ENCODE measurements at places on chromosomes 1 and 21.

- DNase-seq = no peak
These were observed 345 bp downstream of the SLX9 start for GRCh38 chr21:44940116-44940631.

GRCh38 chr1:166570954-166571353 is 268.3 kb upstream of the POGK start:
- DNase-seq = no peak

- DNase-seq = peak; percentile 13
These were observed 285.3 kb downstream of the CAMTA1 start for GRCh38 chr1:7070389-7071029.

- no peak for DNase-seq
These were observed 100.2 kb downstream of the GREM2 start for GRCh38 chr1:240511789-240512188.

DNA sequence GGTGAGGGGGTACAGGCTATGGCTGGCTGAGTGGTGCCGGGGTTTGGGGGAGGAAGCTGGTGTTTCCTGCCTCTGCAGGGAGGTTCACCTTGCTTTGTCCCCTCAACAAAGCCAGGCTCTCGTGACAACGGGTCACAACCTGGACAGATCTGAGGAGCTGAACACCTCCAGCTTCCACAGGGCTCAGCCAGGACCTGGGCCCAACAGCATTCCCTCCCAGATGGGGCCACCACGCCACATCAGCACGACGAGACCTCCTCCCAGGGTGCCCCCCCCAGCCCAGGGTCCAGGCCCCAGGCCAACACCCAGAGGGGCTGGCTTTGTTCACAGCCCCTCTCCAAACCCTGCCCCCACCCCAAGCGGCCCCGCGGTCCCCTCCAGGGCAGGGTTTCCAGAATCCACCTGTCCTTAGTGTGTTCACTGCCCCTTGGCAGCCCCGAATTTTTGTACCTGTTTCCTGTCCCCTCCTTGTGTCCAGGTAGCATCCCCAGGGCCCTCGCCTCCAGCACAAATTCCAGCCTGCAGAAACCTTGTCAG is 34.7 kb downstream of the UBE2G2 start:
- no peak for DNase-seq

- peak; percentile 13 for DNase-seq
These were observed 646 bp downstream of the IER5 start for GRCh38 chr1:181089017-181089675.

DNA sequence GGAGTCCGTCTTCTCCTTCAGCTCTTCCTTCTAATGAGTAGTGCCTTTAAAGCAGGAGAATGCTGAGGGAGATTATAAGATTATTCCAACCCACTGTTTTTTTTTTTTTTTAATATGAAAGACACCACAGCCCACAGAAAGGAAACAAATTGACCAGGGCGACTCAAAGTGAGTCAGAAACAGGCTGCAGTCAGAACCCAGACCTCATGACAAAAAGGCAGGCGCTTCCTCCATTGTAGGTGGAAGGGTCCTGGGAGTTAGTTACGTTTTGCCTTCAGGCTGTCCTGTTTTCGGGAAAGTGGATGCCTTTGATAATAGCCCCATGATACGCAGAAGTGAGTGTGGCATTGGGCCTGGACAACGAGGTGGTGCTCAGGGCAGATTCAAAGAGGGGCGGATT is 21.0 kb downstream of the PLXNA2 start:
- DNase-seq = no peak

GRCh38 chr1:98674075-98674781 is 12.7 kb downstream of the SNX7 start:
- no peak for DNase-seq

- no peak for DNase-seq
These were observed 18.5 kb upstream of the SLC25A34 start for GRCh38 chr1:15717418-15718125.

- DNase-seq = no peak
These were observed 19.6 kb upstream of the PIK3R3 start for GRCh38 chr1:46152016-46152415.

- DNase-seq = no peak
These were observed 27.2 kb downstream of the SSBP3 start for GRCh38 chr1:54378874-54379554.

DNA sequence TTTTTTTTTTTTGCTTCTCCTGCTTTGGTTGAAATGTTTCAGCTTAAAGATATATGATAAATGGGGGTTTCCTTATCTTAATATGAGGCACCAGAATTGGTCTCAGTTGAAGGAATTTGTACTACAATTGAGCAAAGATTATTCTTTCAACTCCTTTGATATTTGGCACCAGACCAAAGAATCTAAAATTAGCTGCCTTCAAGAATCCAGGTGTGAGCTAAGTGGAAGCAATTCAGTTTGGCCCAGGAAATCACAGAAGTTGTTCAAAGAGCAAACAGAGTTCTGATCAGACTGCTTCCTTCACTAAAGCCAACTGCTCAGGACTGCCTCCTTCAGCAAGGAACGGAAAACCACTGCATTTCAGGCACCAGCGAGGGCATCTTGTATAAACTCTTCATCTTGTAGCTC is 68.3 kb upstream of the BCAR3 start:
- no peak for DNase-seq

DNA sequence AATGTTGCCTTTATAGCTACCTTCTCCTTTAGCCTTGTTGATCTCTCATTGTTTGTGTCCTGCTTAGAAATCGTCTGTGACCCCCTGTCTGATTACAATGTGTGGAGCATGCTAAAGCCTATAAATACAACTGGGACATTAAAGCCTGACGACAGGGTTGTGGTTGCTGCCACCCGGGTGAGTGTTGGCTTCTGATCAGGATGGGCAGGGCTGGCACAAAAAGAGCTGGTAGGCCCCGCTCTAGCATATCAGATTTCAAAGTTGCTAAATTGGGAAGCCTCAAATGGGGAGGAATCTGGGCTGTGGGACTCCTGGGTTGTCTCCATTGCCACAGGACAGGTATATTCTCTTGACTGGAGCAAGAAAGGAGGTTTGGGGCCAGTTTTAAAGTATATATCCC is 8.4 kb downstream of the NCSTN start:
- DNase-seq = no peak

GRCh38 chr1:235999259-235999925 is 65.5 kb downstream of the NID1 start:
- peak; percentile 45 for DNase-seq

- no peak for DNase-seq
These were observed 577.0 kb downstream of the LMO4 start for GRCh38 chr1:87905651-87906050.

DNA sequence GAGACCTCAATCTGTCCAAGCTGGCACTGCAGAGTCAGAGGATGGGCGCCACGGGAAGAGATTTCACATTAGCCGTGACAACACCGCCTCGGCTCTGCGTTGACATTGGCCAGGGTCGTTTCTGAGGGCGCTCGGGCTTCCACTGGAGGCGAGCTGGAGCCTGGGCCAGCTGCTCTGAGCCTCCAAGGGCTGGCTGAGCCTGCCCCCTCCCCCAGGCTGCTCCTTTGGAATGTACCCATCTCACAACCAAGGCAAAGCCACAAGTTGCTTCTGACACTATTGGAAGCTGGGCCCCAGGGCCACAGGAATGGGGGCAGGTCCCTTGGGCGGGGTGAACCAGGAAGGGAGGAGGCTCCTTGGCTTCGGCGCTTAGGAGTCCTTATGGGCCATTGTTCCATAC is 12.7 kb downstream of the GPR3 start:
- no peak for DNase-seq

GRCh38 chr1:82269431-82269830 is 468.7 kb downstream of the ADGRL2 start:
- no peak for DNase-seq

DNA sequence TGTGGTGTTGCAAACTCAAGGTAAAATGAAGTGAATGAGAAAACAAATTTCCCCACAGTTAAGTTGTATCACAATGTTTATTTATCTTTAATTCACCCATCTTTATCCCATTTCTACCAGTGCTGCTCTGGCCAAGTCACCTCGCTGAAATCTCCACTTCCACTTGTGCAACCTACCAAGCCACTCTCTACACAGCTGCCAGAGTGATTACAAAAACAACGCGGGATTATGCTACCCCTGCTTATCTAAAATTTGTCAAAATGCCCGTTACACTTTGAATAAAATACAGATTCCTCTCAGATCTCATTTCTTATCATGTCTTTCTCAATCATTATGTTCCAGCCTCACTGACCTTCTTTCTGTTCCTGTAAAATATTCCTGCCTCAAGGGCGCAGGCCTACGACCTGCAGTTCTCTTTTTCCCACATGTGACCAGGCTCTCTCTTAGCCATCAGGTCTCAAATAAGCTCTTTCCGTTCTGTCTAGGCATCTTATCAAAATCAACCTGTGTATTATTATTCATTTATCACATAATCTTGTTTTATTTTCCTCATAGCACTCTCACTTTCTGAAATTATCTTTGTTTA is 95.6 kb downstream of the NTMT2 start:
- DNase-seq = no peak

DNA sequence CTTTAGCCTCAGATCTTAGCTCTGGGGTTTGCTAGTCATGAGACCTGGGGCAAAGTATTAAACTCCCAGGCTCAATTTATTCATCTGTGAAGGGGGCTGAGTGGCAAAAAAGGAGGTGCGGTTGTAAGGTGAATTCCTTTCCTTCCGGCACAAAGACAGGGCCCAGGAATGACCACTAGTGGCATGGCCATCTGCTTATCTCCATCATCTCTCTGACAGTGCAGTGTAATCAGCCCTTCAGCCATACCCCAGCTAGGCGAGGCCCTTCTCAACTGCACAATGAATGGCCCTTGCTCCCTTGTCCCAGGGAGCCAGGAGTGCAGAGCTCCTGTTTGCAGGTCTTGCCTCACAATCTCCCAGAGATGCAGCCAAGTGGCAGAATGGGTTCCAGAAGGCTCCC is 5.6 kb upstream of the SLC26A9 start:
- DNase-seq = no peak

DNA sequence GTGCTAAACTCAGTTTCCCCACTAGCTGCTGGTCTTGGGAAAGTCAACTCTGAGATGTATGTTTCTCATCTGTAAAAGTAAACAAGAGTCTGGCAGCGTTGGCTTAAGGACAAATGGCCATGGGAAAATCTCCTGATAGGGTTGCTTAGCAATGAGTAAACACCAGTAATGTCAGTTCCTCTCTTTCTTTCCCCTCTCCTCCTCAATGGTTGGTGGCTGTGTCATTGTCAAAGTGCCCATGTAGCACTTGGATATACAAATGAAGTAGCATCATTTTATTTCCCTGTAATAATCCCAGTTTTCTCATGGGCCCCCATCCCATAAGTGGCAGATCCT is 2.2 kb upstream of the FYB2 start:
- no peak for DNase-seq

- no peak for DNase-seq
These were observed 45.7 kb downstream of the MACO1 start for GRCh38 chr1:25476186-25477097.

- DNase-seq = no peak
These were observed 25.6 kb downstream of the MIS18A start for GRCh38 chr21:32253215-32253641.

DNA sequence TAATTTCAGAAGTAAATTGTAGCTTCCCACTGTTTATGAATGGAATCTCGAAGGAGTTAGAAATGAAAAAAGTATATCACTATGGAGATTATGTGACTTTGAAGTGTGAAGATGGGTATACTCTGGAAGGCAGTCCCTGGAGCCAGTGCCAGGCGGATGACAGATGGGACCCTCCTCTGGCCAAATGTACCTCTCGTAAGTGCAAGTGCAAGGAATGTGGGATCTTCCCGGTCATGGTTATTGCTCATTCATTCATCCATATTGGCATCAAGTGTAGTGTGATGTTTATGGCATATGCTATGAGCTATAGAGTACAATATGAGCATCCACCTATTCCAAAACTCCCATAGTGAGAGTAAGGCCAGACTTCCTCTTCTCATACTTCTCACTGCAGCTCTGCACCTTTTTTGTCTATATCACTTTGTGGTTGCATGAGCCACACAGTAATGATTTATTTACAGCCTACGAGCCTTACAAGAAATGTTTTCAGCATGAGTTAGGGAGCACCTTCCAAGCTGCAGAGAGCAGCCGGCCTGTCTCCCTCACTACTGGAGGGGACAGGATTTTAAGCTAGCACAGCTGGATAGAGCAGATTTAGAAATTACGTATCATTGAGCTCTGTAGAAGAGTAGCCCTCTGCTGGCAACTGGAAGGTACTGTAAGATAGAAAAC is 24.9 kb upstream of the CR1L start:
- no peak for DNase-seq

DNA sequence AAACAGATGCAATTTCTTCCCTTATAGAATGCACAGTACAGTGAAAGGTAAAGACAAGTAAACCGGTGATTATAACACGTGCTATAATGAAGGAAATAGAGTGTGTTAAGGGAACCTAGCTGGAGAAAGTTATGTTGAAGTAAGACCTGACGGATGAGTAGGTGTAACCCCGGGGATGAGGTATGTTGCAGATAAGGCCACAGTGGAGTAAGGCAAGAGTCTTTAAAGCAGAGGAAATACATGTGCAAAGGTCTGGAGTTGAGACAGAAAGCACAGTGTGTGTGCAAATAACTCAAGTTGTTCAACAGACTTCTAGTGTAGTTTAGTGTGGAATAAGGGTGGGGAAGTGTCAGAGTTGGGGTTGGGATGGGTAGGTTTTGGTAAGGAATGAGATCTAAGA is 2.9 kb downstream of the DBT start:
- no peak for DNase-seq

- DNase-seq = no peak
These were observed 70.3 kb downstream of the PROX1 start for GRCh38 chr1:214058076-214058475.

- DNase-seq = no peak
These were observed 9.2 kb downstream of the IL12RB2 start for GRCh38 chr1:67316918-67317317.

DNA sequence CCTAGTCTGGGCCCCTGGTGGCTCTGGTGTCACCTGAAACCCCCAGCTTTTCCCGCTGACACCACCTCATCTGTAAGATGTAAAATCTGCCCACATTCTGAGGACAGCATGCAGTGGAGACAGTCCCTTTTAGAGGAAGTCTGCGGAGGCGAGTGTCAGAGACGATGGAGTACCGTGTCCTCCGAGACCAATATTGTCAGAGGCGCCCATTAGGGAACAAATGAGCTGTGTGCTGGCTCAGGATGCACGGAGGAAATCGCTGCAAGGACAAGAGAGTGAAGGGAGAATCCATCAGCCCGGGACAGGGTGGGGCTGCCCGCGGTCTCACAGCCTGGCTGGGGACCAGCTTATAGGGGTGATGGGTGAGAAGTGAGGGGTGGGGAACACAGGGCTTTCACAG is 214.8 kb downstream of the MATN1 start:
- DNase-seq = no peak

DNA sequence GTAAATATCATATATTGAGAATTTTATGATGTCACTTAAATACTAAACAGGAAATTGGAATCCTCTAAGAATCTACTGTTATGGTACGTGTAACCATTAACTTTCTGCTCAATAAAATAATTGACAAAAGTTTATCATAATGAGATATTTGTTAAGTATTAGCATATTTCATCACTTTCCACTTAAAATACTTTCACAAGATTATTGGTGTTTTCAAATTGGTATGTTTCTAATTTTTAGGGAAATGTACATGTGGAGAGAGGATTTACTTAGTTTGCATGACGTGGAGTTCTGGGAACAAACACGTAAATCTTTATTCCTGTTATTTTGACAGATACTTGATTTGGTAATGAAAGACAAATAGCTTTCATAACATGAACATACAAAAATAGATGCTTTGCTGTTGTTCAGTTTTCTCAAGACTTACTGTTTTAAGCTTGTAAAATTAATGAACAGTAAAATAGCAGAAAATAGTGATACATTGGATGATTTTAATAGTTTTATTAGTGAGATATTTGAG is 1.6 kb downstream of the SRSF11 start:
- no peak for DNase-seq
